ENCODE measurements at places on chromosomes 7 and 10. TPM values are rescaled to one million over a fixed set of nuclear protein-coding genes. Genes with fewer than 3 reads are reported as not detected.
A peak's percentile ranks its signal among the peaks of the same experiment; 100 is the strongest.

GRCh38 chr10:93255546-93255945, 181.9 kb downstream of the CYP26A1 start:
- H3K27ac ChIP-seq = no peak overlapping the region
- peaks cover 10% of the 10 kb centered on the region for H3K4me1 ChIP-seq
- no peak overlapping the region for H3K4me3 ChIP-seq
- no peaks in the 10 kb centered on the region for H3K36me3 ChIP-seq
- DNase-seq = no peak
- H3K27me3 ChIP-seq = no peaks in the 10 kb centered on the region

- no peaks in the 10 kb centered on the region for H3K4me1 ChIP-seq
- H3K36me3 ChIP-seq = no peaks in the 10 kb centered on the region
- peak overlapping the region; percentile 61 for H3K27ac ChIP-seq
- no peak overlapping the region for H3K4me3 ChIP-seq
- no peaks in the 10 kb centered on the region for H3K27me3 ChIP-seq
Measured at GRCh38 chr10:33129141-33129995, 171.3 kb upstream of the ITGB1 start.

GRCh38 chr10:120824881-120825309, 26.3 kb upstream of the WDR11 start:
- no peak overlapping the region for H3K27ac ChIP-seq
- H3K27me3 ChIP-seq = no peaks in the 10 kb centered on the region
- no peak for DNase-seq
- H3K4me1 ChIP-seq = peaks cover 2% of the 10 kb centered on the region
- no peaks in the 10 kb centered on the region for H3K36me3 ChIP-seq

Gene HTR5A
- polyA plus RNA-seq = not detected

Gene VAX1
- polyA plus RNA-seq = not detected

DNA sequence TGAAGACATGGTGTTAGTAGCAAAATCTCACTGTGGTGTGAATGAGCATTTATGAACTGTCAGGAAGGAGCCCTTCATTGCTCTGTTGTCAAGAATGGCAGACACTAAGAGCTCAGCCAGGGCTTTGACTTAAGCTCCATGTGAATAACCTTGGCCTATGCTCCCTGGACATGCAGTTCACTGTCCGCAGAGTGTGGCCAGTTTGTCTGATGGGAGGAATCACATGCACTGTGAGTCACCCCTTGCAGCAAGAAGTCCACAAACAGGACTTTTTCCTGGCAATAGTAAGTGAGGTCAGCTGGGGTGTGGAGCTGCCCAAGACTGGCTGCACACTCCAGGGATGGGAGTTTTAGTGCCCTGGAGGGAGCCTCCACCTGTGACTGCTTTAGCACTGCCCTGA, 49.5 kb downstream of the ZNF37A start:
- no peaks in the 10 kb centered on the region for H3K36me3 ChIP-seq
- no peaks in the 10 kb centered on the region for H3K27me3 ChIP-seq
- no peak overlapping the region for H3K4me3 ChIP-seq
- no peak overlapping the region for H3K27ac ChIP-seq
- no peaks in the 10 kb centered on the region for H3K4me1 ChIP-seq
- no peak for DNase-seq

DNA sequence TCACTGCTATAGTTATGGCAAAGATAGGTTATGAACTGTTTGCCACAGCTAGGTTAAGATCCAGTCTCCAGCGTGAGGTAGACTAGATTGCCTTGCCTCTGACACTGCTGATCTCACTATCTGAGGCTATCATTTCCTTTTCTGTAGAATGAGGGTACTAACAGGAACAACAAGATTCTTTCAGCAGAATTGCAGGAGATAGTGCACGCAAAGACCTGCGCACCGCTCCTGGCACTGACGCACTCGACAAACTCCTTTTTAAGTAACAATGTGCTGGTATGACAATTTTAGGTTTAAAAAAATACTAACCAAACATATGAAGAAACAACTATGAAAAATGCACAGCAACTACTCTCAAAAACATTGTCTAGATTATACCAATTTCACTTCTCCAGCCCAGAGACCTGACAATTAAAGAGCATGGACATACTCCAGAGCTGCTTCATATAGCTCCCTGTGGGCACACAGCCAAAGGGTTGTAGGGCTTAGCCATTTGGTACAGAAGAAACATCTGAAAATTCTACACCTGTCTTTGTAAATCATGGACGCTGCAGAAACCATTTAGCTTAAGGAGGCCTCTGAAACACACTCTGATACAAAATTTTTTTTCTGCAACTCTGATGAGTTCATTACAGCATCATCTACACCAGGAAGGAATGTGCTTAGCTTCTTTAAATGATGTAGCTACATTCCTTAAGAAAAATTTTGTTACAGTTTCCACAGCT, 7.8 kb downstream of the ADAM12 start:
- no peaks in the 10 kb centered on the region for H3K36me3 ChIP-seq
- no peak overlapping the region for H3K27ac ChIP-seq
- no peak for DNase-seq
- H3K4me3 ChIP-seq = no peak overlapping the region
- H3K4me1 ChIP-seq = no peaks in the 10 kb centered on the region

- no peak overlapping the region for H3K27ac ChIP-seq
- no peak overlapping the region for H3K4me3 ChIP-seq
- DNase-seq = no peak
- no peaks in the 10 kb centered on the region for H3K4me1 ChIP-seq
Measured at GRCh38 chr10:93872375-93873158, 21.2 kb upstream of the SLC35G1 start.

Gene ADAM12
- polyA plus RNA-seq = 0.13 TPM

Gene ZNF37A
- polyA plus RNA-seq = 3.5 TPM

Gene GLI3
- 0.09 TPM for polyA plus RNA-seq

Gene KCNMA1
- 2.9 TPM for polyA plus RNA-seq

GRCh38 chr7:148912758-148913541, 28.9 kb upstream of the EZH2 start:
- no peaks in the 10 kb centered on the region for H3K36me3 ChIP-seq
- no peaks in the 10 kb centered on the region for H3K4me1 ChIP-seq
- H3K27me3 ChIP-seq = peaks cover 3% of the 10 kb centered on the region
- no peak overlapping the region for H3K4me3 ChIP-seq
- no peak overlapping the region for H3K27ac ChIP-seq

DNA sequence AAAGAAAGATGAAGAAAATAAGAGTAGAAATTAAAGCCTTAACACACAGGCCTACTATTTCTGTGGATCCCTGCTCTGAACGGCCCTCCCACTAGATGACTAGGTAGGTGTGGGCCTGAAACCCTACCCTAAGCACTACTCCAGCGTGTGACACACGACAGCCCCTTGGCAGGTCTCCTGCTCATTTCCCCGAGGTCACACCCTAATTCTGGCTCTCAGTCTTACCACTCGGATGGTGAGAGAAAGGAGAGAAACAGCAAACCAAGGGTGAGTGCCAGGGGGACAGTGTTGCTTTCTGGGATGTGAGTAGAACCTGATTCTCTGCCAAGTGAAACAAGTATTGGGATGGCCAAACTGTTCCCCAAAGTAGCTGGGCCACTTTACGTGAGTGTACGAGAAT, 12.1 kb downstream of the GALNTL5 start:
- no peak for DNase-seq
- H3K36me3 ChIP-seq = no peaks in the 10 kb centered on the region
- H3K4me3 ChIP-seq = no peak overlapping the region
- H3K27me3 ChIP-seq = no peaks in the 10 kb centered on the region
- no peak overlapping the region for H3K27ac ChIP-seq
- H3K4me1 ChIP-seq = no peaks in the 10 kb centered on the region

GRCh38 chr7:28224675-28225074, 44.1 kb upstream of the JAZF1 start:
- H3K4me1 ChIP-seq = no peaks in the 10 kb centered on the region
- no peaks in the 10 kb centered on the region for H3K27me3 ChIP-seq
- DNase-seq = no peak
- no peak overlapping the region for H3K4me3 ChIP-seq

Gene HMX2
- polyA plus RNA-seq = not detected

- no peak overlapping the region for H3K27ac ChIP-seq
- no peaks in the 10 kb centered on the region for H3K27me3 ChIP-seq
- no peak for DNase-seq
- no peaks in the 10 kb centered on the region for H3K36me3 ChIP-seq
Measured at GRCh38 chr7:46058086-46058823, 137.2 kb upstream of the IGFBP3 start.

- no peak overlapping the region for H3K27ac ChIP-seq
- H3K36me3 ChIP-seq = no peaks in the 10 kb centered on the region
- H3K4me3 ChIP-seq = no peak overlapping the region
- H3K27me3 ChIP-seq = no peaks in the 10 kb centered on the region
- H3K4me1 ChIP-seq = no peaks in the 10 kb centered on the region
Measured at GRCh38 chr7:157633465-157634185, 296.8 kb downstream of the DNAJB6 start.

Gene ZNF727
- polyA plus RNA-seq = not detected

DNA sequence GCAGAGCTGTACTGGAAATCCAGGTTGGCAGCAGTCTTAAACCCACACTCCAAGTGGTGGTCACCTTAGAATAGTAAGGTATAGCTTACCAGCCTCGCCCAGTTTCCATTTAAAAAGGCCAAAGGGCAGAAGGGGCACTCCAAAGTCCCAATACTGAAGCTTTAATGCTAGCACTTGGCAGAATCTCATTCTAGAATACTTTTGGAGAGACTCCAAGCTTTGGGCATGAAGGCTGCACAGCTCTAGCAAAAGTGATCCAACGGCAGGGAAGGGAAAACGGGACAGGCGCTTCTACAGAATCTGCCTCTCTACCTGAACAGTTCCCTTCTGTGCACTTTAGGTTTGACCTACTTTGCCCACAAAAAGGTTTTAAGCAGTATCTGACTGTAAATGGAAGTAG, 19.7 kb downstream of the SMURF1 start:
- H3K4me1 ChIP-seq = peaks cover 34% of the 10 kb centered on the region
- no peak for DNase-seq
- no peak overlapping the region for H3K4me3 ChIP-seq

GRCh38 chr7:156487811-156488533, 152.6 kb upstream of the RNF32 start:
- no peaks in the 10 kb centered on the region for H3K36me3 ChIP-seq
- no peak overlapping the region for H3K4me3 ChIP-seq
- H3K27ac ChIP-seq = no peak overlapping the region
- DNase-seq = no peak
- no peaks in the 10 kb centered on the region for H3K4me1 ChIP-seq

DNA sequence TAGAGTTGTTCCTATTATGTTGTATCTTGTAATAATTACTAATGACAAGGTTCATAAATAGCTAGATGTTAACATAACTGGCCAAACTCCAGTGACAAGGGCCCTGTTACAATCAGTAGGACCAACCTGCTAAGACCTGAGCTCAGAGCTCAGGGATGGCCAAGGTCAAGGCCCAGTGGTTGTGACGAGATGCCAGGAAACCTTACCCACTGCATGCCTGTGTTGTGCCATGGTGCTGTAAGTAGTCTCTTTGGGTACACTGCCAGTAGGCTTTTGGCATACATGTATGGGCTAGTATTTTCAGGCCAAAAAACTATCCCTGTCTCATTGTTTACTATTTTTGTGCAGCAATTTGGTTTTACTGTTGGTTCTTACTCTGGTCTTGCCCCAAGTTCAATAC, 7.9 kb upstream of the IDI2 start:
- no peaks in the 10 kb centered on the region for H3K36me3 ChIP-seq
- H3K27me3 ChIP-seq = no peaks in the 10 kb centered on the region
- DNase-seq = no peak
- H3K4me1 ChIP-seq = no peaks in the 10 kb centered on the region
- H3K27ac ChIP-seq = no peak overlapping the region
- H3K4me3 ChIP-seq = no peak overlapping the region

- peaks cover 21% of the 10 kb centered on the region for H3K4me1 ChIP-seq
- H3K4me3 ChIP-seq = peak overlapping the region; percentile 57
- H3K27ac ChIP-seq = no peak overlapping the region
- no peaks in the 10 kb centered on the region for H3K36me3 ChIP-seq
- no peak for DNase-seq
- H3K27me3 ChIP-seq = no peaks in the 10 kb centered on the region
Measured at GRCh38 chr7:117872561-117873309, 506 bp downstream of the CTTNBP2 start.

GRCh38 chr10:6423413-6424170, 156.5 kb downstream of the PRKCQ start:
- no peaks in the 10 kb centered on the region for H3K36me3 ChIP-seq
- no peak overlapping the region for H3K27ac ChIP-seq
- H3K27me3 ChIP-seq = no peaks in the 10 kb centered on the region
- DNase-seq = no peak
- H3K4me3 ChIP-seq = no peak overlapping the region
- H3K4me1 ChIP-seq = no peaks in the 10 kb centered on the region

Gene NANOS1
- polyA plus RNA-seq = 0.12 TPM

DNA sequence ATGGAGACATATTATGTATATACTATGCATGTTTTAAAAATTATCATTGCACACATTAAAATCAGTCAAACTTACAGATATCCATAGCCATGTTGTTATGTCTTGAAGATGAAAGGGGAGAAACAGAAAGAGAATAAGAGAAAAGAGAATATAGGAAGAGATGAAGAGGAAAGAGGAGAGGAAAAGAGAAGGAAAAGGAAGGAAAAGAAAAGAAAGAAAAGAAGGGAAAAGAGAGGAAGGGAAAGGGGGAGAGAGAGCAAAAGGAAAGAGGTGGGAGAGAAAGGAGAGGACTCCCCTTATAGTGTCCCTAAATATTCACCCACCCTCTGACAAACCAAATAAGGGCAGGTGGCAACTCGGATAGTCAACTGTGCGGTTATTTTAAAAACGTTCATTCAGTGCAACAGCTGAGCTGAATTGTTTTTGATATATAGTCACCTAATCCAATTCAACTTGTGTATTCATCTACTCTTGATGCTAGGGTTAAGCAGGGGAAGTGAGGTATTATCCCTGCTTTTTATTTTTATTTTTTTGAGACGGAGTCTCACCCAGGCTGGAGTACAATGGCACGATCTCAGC, 14.6 kb downstream of the SVIL start:
- no peaks in the 10 kb centered on the region for H3K27me3 ChIP-seq
- H3K36me3 ChIP-seq = no peaks in the 10 kb centered on the region
- no peak overlapping the region for H3K27ac ChIP-seq
- H3K4me1 ChIP-seq = peaks cover 11% of the 10 kb centered on the region
- no peak overlapping the region for H3K4me3 ChIP-seq

Gene IKZF1
- 1.6 TPM for polyA plus RNA-seq

GRCh38 chr7:28116041-28116440, 64.6 kb downstream of the JAZF1 start:
- DNase-seq = no peak
- no peaks in the 10 kb centered on the region for H3K36me3 ChIP-seq
- no peak overlapping the region for H3K4me3 ChIP-seq
- H3K27ac ChIP-seq = no peak overlapping the region

- no peak for DNase-seq
- H3K4me3 ChIP-seq = no peak overlapping the region
- no peaks in the 10 kb centered on the region for H3K36me3 ChIP-seq
- H3K4me1 ChIP-seq = peaks cover 10% of the 10 kb centered on the region
- no peak overlapping the region for H3K27ac ChIP-seq
- no peaks in the 10 kb centered on the region for H3K27me3 ChIP-seq
Measured at GRCh38 chr7:2245883-2246675, 4.1 kb downstream of the NUDT1 start.

GRCh38 chr7:130970196-130970595, 236.2 kb upstream of the KLF14 start:
- H3K27me3 ChIP-seq = no peaks in the 10 kb centered on the region
- H3K27ac ChIP-seq = no peak overlapping the region
- H3K36me3 ChIP-seq = peaks cover 10% of the 10 kb centered on the region
- no peak overlapping the region for H3K4me3 ChIP-seq
- DNase-seq = no peak

Gene SCD
- 338 TPM for polyA plus RNA-seq

GRCh38 chr7:157952841-157953645, 616.2 kb downstream of the DNAJB6 start:
- no peak for DNase-seq
- no peaks in the 10 kb centered on the region for H3K4me1 ChIP-seq
- no peak overlapping the region for H3K27ac ChIP-seq

Gene OR2A7
- polyA plus RNA-seq = 1.5 TPM

- H3K27ac ChIP-seq = no peak overlapping the region
- no peaks in the 10 kb centered on the region for H3K36me3 ChIP-seq
- no peaks in the 10 kb centered on the region for H3K4me1 ChIP-seq
- DNase-seq = no peak
Measured at GRCh38 chr7:96426027-96426426, 104.1 kb upstream of the SLC25A13 start.

Gene ZNF365
- polyA plus RNA-seq = not detected

Data from liver (tissue), 10 donors.